ELF-1 (cell line): ENCODE measurements at places on chromosomes 16 and 17.
A peak's percentile ranks its signal among the peaks of the same experiment; 100 is the strongest.

- no peak for DNase-seq
Observed at GRCh38 chr17:17990282-17990681, 17.6 kb downstream of the DRC3 start.

DNA sequence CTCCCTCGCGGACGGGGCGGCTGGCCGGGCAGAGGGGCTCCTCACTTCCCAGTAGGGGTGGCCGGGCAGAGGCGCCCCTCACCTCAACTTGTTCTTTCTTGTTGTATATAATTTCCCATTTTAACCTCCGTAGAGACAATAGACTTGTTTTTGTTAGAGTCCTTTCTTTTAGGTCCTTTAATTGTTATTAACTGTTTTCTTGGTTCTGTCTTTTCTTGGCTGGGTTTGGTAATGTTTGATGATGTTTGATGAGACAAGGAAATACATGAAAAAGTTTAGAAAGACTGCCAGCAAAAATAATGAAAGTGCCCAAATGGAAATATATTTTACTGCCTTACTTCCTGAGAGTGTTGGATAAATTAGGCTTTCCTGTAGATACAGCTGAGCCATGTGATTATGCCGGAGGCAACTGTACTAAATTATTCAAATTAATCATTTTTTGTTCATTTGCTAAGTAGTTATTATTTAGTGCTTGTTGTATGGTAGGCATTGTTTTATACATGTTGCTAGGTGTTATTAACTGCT, 30.9 kb downstream of the PRPSAP2 start:
- no peak for DNase-seq

DNA sequence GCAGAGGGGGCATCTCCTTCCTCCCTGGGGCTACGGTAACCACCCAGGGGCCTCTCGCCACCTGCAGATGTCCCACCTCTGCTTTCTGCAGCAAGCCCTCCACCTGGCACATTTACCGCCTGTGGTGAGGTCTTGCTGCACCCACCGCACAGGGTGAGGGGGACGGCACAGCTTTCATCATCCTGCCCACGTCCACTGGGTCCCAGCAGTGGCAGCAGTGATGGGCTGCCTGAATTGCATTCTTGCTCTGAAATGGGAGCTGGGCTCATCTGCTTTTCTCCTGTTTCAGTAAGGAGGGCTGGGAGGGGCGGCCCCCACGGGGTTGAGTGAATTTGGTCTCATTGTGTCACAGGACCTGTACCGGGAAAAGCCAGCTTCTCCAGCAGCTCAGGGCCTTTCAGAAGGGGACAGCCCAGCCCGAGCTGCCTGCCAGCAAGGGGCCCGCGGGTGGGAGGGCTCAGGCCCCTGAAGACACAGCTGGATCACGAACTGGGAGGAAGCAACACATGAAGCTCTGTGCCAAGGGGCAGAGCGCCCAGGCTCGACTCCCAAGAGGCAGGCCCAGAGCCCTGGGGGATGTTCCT, 12.7 kb downstream of the DNAAF8 start:
- no peak for DNase-seq

DNA sequence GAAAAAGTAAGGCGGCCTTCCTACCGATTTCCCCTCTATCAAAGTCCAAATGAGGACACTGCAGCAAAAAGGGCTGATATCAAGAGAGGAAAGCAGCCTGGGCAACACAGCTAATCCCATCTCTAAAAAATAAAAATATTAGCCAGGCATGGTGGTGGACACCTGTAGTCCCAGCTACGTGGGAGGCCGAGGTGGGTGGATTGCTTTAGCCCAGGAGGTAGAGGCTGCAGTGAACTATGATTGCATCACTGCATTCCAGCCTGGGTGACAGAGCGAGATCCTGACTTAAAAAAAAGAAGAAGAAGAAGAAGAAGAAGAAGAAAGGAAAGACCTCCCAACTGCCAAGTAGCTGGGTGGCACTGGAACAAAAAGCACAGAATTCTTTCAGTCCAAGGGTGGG, 14.4 kb downstream of the CACNB1 start:
- DNase-seq = no peak

DNA sequence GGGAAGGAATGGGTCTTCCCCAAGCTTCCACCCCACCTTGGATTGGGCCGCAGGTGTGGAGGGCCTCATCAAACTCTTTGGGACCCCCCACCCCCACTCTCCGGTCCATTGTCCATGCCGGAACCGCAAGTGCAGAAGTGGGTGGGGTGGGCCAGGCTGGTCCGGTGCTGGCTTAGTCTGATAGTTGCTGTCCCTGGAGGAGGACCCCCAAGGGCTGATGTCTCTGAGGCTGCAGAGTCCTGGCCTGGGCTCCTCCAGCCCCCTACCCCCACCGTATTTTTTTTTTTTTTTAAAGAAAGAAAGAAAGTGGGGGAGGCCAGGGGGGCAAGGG, 7.1 kb upstream of the ATXN7L3 start:
- no peak for DNase-seq

GRCh38 chr17:1577182-1577581, 14.6 kb upstream of the PITPNA start:
- DNase-seq = peak; percentile 88

GRCh38 chr17:61660746-61661485, 69.9 kb upstream of the NACA2 start:
- no peak for DNase-seq

DNA sequence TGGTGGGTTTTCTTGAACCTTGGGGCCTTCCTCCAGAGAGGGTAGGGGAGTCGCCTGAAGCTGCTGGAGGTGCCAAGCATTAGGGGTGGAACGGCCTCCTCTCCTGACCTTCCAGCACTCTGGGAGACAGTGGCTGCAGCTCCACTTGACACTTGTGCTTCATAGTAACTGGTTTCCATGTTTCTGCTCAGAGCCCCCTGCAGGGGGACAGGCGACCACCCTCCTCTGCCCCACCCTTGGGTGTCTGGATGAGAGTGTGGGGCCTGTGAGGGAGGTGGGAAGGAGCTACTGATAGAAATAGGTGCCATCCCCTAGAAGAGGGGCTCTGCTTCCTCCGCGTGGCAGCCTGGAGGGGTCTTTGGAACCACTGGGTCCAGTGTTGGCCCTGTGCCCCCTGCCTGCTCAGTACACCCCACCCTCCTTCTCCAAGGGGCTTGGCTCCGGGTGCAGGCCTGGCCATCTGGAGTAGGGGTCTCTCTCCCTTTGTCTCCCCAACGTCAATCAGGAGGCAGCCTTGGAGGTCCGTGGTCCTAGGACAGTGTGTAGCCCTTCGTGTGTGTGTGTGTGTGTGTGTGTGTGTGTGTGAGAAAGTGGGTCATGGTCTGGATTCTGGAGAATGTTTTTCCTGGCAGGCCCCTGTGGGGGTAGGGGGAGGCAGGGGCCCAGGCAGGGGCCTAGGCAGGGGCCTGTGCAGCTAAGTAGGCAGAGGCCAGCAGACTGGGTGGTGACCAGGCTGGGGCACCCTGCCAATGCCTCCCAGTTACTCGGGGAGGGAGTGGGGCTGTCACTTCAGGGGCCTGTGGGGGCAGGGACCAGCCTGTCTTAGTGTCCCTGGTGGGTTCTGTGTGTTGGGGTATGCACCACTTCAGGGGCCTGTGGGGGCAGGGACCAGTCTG, 4.9 kb downstream of the LASP1 start:
- DNase-seq = no peak

DNA sequence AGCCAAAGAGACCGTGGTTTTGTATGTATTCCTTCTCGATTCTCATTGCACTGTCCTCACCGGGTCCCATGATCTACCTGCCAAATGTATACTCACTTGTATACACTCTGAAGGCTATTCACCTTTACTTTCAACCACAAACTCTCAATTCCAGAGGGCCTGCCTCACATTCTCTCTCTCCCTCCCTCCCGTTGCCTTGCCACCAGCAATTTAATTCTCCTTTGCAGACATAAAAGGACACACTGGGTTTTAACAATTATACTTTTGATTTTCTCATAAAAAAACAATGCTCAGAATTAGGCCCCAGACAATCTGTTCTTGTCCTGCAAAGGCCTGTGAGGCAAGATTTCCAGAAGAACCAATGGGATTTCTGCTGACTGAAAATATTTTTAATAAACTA, 265.1 kb upstream of the PSMD7 start:
- no peak for DNase-seq

GRCh38 chr17:70787721-70788300, 618.5 kb downstream of the KCNJ2 start:
- no peak for DNase-seq

DNA sequence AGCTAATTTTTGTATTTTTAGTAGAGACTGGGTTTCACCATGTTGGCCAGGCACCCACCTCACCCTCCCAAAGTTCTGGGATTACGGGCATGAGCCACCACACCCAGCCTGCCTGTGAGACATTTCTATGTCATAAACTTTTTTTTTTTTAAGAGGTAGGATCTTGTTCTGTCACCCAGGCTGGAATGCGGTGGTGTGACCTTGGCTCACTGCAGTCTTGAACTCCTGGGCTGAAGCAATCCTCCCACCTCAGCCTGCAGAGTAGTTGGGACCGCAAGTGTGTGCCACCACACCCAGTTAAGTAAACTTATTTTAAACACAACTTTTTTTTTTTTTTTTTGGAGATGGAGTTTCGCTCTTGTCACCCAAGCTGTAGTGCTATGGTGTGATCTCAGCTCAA, 47.2 kb downstream of the SCNN1G start:
- no peak for DNase-seq

DNA sequence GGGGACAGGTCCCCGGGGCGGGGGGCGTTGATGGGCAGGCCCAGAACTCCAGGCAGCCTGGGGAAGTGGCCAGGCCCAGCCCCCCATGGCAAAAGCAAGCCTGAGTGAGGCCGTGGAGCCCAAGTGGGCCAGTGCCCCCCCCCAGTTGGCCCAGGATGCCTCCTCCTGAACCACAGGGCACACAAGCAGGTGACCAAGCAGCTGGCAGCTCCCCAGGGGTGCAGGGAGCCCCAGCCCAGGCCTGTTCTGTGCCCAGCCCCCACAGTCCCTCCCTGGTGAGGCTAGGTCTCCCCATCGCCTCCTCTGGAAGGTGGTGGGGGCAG, 38.2 kb upstream of the PVALEF start:
- DNase-seq = no peak
